Daoy (cell line): ENCODE measurements at places on chromosomes 13 and 19.
A peak's percentile ranks its signal among the peaks of the same experiment; 100 is the strongest.

DNA sequence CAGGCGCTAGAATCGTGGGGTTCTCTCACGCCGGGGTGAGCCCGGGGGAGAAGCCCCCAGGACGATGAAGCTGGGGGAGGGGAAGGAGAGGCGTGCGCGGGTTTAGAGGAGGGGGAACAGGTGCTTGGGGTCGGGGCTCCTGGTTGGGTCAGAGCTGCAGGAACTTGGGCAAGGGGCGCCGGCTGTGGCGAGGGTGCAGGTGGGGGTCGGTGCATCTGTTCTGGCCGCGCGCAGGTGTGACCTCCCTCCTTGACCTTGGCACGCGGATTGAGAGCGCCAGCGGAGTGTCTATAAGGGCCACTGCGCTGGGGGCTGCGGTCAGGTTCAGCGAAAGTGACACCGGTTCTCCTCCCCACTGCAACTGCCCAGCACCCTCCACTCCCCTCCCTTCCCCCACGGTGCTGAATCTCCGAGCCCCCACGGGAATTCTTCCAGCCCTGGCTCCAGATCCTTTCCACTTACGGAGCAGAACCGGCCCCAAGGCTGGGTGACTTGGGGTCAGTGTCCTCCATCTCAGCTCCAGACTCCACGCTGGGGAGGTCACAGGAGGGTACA is 618 bp downstream of the TMEM38A start:
- DNase-seq: peak; percentile 13

- peak; percentile 72 for DNase-seq
These were observed 6.9 kb downstream of the ETFB start for GRCh38 chr19:51359294-51359693.

DNA sequence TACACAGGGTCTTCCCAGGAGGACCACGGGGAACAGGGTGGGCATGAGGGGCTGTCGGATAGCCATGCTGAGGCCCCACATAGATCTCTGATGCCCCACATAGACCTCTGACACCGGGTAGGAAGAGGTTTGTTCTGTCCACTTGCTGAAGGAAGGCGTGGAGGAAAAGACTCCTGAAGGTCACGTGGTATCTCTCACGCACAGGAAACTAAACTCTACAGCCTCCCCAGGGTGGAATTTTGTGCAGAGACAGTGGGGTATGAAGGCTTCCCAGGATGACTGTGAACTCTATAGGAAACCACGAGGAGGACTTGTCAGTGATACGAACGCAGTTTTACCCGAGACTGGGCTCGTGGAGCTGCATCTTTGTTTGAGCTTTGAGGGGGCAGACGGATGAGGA is 2.8 kb downstream of the EVI5L start:
- DNase-seq: no peak

DNA sequence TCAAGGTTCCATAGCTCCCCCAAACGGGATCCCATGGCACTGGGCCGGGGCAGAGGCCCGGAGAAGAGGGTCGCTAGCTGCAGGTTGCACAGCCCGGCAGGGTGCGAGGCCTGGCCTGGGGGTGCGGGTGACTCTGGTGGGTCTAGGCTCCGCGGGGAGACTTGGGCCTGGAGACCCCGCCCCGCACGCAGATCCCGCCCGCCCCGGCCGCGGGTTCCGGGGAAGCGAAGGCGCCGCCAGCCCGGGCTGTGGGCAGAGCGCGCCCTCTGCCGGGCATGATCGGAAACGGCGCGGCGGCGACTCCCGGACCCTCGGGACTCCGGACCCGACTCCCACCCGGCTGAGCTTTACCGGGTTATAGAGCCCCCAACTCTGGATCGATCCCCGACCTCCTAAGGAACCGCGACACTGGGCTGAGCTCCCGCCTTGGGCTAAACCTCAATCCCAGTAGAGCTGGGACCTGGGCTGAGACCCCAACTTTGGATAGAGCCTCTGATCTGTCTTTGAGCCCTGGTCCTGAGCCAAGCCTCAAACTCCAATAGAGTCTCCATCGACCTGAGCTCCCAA is 3.1 kb upstream of the TNFAIP8L1 start:
- DNase-seq: peak; percentile 71

DNA sequence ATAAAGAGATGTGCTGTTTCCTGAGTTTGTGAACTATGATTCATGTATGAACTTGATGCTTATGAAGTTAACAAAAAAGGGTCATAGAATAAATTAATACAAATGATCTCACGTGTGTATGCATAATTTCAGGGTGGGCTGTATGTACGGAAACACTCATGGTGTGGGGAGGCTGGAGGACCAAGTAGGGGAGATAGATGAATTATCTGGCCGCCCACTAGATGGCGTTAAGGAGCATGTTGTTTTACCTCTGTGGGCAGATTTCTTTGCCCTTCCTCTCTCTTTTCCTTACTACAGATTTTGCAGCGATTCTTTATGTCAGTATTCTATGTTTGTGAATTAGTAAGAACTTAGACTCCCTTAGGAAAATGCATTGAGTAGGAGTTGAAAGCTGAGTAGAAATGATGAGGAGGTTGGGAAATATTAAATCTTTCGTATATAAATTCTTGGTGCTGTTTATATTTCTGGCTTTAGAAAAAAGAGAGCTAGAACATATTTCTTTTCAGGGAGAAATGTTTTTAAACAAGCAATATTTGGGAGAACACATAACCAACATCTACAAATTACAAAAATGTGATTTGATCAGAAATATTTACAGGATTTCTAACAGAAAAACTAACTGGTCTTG is 47.4 kb upstream of the TMTC4 start:
- DNase-seq: peak; percentile 5

DNA sequence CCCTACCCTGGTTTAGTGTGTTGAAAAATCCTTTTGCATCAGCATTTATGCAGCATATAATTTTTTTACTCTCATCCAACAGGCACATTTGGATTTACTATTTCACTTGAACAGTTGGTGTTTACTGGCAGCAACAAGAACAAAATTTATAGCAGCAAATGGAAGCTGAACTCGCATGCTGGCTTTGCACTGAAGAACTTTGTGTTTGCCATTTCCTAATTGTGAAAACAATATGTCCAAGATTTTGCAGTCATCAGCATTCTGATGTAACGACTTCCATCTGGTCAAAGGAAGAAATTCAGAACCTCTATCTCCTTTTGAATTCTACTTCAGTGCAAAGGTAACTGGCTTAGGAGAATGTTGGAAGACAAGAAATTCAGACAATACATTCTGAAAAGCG is 131.0 kb downstream of the DLEU7 start:
- no peak for DNase-seq

DNA sequence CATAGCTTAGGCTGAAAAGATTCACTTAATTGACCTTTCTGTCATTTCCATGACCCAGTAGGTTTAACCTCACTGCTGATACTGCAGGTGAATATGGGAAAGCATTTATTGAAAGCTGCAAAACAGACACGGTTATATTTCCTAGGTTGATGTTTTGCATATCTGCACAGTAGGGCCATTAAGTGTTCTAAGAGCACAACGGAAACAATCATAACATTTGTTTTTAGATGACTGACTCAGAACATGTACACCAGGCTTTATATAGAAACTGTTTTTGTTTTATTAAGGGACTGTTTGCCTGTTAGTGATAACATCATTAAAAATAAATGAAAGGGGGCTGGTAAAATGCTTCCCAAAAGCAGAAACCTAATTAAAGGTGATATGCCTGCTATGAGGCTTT is 367.8 kb downstream of the DACH1 start:
- DNase-seq: no peak

DNA sequence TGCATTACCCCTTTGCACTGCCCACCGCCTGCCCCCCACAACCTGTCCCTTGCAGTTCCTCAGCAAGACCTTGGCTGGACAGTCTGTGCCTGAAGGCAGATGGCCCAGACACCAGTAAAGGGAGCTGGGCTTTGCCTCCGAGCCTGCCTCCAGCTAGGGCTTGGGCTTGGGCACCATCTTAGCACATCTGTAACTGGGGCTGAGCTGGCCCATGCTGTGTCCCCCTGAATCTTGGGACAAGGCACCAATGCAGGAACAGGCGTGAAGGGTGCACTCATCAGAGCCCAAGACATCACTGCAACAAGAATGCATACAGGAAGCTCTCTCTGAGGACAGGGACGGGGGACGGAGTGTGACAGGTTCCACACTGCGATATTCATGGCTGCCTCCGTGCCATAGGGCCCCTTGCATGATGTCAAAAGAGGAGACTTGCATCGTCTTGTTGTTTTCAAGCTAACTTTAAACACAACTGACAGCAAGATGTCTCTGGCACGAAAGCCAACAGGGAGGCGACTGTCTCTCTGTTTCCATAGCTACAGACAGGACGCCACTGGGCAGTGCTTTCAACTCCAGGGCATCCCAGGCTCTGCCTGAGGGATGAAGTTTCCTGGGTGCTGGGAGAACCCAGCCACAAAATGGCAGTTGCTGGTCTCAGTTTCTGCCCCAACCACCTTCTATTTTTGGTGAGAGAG is 8.7 kb upstream of the CHST8 start:
- no peak for DNase-seq

DNA sequence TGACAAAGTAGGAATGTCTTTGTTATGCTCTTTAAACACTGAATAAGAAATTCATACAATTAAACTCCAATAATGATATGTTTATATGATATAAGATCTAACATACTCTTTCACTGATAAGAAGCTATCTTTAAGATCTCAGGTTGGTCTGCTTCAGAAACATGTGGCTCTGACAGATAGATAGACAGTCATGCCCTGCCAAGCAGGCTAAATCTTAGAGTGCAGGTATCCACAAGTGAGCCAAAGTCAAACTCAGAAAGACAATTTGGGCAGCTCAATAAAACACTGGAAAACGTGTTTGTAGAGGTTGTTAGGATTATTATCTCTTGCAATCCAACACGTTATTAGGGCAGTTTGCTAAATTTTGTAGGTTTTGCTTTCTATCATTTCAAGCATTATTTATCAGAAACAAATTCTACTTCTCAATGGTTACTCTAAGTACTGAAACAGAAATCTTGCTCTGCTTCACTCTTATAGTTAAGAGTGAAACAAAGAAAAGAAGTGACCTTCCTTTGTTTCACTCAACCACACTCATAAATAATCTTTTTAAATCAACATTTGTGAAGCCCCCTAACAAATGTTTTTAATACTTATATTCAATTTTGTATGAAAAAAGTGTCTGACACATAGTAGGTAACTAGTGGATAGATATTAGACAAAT is 1255.6 kb downstream of the DIAPH3 start:
- no peak for DNase-seq

DNA sequence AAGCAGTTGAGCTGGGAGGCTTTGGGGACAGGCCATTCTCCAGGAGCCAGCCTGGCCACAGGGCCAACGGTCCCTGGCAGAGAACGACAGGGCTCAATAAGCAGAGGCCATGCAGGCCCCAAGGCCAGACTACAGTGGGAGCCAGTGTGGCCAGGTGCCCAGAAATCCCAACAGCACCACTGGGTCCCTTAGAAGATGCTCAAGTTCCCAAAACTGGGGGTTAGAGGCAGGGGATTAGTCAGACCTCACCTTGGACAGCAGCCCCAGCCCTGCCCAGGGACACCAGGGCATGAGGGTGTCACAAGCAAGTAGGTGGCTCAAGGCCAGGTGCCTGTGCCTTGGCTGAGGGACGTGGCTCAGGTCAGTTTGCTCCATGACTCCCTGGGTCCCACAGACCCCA is 12.8 kb downstream of the SCGB2B2 start:
- DNase-seq: no peak

GRCh38 chr19:3696660-3696995 is 3.6 kb downstream of the PIP5K1C start:
- DNase-seq: no peak

- no peak for DNase-seq
These were observed 5.4 kb upstream of the ARGLU1 start for GRCh38 chr13:106573284-106573846.

DNA sequence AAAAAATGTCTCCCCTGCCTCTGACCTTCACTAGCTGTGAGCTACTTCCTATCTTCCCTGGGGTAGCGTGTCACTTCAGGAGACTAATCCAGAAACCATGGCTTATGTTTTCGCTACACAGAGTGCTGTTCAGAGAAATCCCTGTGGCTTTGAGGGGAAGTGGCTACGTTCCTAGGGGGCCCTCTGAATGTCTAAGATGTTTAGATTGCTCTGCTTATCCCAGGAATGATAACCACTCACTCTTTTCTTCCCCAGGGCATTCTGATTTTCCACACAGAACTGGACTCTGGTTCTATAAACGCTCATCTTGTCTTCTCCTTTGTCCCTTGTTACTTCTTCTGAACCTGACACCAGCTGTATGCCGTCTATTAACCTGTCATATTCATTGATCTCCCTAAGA is 572.5 kb downstream of the OLFM4 start:
- DNase-seq: no peak

DNA sequence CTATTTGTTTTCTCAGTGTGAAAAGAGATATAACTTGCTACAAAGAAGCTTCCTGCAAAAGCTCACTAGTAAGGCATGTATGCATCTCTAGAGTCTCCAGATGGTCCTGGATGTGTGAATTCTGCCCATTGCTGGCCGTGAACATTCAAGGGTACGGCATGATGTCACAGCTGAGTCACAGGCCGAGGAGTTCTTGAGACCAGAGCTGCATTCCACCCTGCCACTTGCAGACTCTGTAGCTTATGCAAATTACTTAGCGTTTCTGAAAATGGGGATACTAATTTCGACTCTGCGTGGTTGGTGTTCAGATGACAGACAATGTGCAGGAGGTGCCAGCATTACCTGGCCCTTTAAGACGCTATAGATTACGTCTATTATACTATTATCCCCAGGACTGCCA is 470.7 kb downstream of the ZNF536 start:
- peak; percentile 13 for DNase-seq

- no peak for DNase-seq
These were observed 279.6 kb downstream of the SLC7A1 start for GRCh38 chr13:29315847-29316246.

GRCh38 chr13:105336706-105337576 is 1198.5 kb downstream of the EFNB2 start:
- no peak for DNase-seq

GRCh38 chr13:111865046-111865445 is 201.9 kb upstream of the SOX1 start:
- no peak for DNase-seq

DNA sequence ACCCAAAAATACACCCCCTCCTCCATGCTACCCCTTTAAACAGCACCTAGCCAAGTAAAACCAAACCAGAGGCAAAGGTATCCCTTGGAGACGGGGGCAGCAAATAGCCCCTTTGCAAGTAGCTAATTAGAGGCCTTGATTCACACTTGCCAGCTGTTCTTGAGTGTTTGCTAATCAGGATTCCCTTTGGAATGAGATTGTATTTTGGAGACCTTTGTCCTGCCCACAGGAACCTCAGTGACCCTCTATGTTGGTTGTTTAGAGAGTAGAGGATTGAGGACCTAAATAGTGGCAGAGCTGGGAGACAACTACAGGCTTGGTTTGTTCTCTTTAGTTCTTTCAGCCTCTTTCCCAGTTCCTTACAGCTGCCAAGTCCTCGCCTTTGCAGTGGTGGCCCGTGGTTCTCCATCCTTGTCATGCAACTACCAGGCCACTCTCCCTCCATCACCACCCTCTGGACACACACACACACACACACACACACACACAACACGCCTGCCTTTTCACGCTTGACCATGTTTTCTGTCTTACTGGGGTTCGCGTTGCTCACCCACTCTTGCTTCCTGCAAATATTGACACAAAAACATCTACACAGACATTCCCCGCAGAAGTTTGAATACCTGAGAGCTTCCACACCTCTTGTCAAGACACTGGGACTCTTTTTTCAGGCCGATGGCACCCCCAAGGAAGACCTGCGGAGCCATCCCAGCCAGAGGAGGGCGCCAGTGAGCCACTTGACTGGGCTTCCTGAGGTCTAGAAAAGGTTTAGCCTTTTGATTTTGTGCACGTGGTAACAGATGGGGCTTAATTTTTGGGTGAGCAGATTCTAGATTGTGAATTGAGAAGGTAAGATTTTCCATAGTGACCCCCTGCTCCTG is 80.0 kb upstream of the GPR183 start:
- DNase-seq: peak; percentile 47
